ENCODE measurements at places on chromosomes 3 and 15.

- no peak for DNase-seq
Measured at GRCh38 chr15:45156744-45157455, 27.1 kb downstream of the DUOX1 start.

DNA sequence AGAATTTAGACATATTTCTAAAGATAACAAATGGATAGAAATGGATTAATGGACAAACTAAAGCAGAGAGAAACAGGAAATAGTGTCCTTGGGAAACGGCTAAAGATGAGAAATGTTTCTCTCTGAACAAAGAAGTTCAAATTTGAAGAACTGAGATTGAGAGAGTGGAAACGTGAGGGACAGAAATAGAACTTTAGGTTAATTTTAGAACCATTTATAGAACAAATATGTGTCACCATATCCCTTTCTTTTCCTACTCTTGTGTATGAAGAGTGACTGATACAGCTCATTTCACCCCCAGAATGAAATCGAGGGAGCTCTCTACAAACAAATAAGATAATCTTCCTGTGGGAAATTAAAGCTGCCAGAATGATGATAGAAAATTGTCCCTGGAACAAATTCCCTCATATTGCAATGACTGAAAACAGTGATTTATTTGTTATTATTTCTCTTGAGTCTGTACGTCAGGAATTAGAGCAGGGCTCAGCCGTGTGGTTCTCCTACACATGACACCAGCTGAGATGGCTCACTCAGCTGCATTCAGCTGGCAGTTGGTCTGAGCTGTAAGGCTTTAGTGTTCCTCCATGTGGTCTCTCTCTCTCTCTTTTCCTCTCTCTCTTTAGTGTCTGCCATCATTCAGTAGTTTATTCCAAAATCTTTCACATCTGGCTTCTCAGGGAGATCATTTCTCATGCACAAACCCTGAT lies 46.6 kb upstream of the ARPP21 start:
- DNase-seq, result no peak

- DNase-seq, result no peak
Measured at GRCh38 chr3:121863801-121864200, 28.8 kb downstream of the EAF2 start.

GRCh38 chr3:11143476-11143875 lies 10.8 kb upstream of the HRH1 start:
- DNase-seq, result no peak

DNA sequence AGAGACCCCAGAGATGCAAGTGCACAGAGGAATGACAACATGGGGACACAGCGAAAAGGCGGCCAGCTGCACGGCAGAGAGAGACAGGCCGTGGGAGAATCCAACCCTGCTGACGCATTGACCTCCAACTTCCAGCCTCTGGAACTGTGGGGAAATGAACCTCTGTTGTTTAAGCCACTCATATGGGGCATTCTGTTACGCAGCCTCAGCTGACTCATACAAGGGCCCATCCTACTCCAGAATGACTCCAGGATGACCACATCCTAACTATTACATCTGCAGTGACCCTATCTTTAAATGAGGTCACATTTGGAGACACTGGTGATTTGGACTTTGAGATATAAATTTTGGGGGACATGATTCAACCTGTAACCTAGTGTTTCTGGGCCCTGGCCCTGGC lies 44.0 kb downstream of the KLF15 start:
- DNase-seq, result no peak

- no peak for DNase-seq
Measured at GRCh38 chr15:25169318-25169717, 214.5 kb downstream of the SNRPN start.

GRCh38 chr3:49529567-49529966 lies 24.7 kb upstream of the BSN start:
- no peak for DNase-seq

DNA sequence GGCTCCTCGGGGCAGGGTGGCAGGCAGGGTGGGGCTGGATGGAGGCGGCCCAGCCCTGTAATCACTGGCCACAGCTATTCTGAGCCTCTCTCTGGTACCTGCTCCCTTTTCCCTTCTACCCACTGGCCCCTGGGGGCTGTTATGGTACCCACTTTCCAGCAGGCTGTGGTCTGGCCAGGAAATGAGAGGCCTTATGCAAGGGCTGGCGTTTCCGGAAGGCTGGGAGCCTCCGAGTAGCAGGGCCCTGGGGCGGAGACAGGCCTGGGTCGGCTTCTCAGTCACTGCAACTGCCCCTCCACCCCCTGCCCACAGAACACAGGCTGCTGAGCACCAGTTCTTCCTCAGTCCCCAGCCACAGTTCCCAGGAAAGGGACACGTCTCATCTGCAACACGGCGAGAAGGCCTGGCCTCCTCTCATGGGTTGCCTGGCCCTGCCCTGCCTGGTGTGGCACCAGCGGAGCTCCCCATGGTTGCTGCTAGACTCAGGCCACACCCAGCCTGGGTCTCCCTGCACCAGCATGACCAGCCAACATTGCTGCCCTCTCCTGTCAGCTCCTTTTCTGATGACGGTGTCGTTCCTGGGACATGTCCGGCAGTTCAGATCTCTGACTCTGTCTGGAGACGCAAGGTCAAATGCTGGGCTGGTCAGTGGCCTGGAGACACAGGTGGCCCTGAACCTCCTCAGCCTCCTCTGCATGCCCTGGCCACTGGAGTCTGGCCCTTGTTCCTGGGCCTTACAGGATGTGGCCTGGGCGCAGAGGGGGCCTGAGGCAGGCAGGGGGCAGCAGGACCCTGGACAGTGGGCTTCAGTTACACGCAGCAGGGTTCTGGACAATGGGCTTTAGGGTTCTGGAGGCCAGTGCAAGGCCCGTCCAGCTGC lies 6.5 kb downstream of the CHST13 start:
- DNase-seq, result no peak

DNA sequence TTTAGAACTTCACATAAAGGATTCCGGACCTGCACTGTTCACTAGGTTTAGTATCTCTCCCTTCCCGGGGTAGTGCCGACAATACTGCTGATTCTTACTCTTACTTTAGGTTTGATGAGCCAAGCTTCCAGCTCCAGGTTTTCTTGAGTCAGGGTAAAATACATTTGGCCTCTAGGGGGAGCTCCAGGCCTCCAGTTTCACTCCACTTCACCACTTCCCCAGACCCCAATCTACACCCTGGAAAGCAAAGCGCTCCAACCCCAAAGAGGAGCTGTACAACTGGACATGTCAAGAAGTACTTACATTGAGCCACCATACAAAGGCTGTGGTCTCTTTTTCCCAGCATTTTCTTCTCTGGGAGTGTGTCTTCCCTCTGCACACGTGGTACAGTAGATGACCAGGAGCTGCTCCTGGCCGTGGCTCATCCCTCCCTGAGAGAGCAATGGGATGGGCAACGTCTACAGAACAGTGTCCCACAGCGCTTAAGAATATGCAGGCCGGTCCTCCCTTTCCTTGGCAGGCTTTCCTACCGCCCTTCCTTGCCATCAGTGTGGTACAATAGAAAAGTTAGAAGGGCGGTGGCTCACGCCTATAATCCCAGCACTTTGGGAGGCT lies 93.9 kb upstream of the CCDC80 start:
- DNase-seq, result peak; percentile 71

- DNase-seq, result no peak
Measured at GRCh38 chr15:80455051-80455648, 51.0 kb downstream of the ARNT2 start.

DNA sequence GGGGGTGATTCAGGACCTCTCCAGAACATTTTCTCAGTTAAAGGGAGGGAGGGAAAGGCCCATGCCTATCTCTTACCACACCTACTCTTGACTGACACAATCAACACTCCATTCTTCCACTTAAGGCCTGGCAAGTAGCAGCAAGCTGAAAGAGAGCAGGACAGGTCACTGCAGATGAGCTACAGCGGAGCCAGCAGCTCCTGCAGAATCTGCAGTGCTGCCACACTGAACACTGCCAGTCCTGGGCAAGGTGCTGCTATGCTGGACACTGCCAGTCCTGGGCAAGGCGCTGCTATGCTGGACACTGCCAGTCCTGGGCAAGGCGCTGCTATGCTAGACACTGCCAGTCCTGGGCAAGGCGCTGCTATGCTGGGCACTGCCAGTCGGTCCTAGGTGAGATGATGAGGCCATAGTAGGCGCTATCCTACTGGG lies 143.7 kb downstream of the MYLK start:
- no peak for DNase-seq

DNA sequence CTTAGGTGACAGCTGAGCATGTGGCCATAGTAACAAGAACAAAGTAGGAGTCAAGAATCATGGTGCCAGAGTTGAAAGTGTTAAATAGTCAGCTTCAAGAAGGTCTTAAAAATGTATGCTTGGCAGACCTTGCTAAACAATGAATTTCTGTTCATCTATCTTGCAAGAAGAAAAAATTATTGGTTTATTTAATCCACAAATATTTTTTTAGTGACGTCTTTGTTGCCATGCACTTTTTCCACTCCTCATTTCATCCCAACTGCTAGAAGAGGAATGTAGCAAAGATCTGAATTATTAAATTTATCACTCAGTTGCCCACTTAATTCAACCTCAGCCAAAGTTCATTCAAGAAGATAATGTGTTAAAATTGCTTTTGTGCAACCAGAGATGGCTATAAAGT lies 3.2 kb upstream of the SLC4A7 start:
- DNase-seq, result no peak

DNA sequence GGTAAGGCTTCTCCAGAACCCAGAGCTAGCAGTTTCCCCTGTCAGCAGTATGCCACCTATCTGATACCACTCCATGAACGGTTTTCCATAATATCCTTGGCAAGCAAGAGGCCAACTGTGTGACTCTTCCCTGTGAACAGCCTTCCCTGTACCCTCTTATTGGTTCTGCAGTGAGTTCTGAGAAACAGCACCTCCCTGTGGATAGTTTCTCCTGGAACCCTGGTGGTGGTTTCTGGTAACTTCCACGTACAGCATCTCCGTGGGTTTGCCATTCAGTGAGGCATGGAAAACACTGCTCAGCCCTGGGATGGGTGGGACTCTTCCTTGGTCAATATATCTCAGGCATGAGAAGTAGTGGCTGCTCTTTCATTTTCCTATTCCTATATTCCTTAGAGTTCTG lies 19.4 kb upstream of the SERPINI2 start:
- DNase-seq, result no peak

DNA sequence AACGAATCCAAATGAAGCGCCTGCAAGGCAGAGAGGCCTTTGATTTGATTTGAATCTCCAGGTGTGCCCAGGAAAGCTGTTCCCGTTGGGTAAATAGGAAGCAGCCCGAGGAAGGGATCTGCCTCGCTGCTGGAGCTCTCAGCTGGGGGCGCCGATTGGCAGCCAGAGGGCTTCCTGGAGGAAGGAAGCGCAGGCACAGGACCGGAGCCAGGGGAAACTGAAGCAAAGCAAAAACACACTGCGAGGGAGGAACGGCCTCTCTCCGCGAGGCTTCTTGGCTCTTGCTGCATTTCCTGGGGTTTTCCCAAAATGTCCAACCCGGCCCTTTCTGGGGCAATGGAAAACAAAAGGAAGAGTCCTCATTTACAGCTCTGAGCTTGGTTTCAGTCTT lies 80.3 kb downstream of the TMEM266 start:
- no peak for DNase-seq

DNA sequence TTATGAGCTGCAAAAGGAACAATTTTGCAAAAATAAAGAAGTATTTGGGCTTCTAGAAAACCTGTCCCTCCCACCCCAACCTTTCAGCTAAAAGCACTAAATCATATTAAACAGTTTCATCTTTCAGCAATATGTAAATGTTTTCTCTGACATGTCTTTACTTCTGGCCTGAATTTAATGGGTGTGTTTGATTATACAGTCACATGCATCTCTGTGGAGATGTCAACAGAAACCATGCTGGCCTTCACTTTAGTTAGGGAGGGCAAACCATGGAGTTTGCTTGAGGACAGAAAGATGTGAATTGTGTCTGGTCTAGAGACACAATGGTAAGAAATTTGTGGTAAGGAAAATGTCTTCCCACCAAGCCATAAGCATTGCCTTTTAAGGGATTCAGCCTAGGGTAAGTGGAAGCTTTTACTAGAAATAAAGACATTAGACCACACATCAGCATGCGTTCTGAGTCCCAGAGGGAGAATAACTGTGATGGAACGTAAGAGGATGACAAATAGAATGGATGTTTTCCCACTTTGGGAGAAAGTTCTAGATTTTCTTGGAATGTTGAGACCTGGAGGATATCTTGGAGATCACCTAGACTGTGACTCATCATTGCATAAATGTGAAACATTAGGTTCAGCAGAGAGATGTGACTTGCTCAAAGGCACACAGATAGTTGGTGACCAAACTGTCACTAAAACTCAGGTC lies 68.9 kb downstream of the ST8SIA2 start:
- no peak for DNase-seq

DNA sequence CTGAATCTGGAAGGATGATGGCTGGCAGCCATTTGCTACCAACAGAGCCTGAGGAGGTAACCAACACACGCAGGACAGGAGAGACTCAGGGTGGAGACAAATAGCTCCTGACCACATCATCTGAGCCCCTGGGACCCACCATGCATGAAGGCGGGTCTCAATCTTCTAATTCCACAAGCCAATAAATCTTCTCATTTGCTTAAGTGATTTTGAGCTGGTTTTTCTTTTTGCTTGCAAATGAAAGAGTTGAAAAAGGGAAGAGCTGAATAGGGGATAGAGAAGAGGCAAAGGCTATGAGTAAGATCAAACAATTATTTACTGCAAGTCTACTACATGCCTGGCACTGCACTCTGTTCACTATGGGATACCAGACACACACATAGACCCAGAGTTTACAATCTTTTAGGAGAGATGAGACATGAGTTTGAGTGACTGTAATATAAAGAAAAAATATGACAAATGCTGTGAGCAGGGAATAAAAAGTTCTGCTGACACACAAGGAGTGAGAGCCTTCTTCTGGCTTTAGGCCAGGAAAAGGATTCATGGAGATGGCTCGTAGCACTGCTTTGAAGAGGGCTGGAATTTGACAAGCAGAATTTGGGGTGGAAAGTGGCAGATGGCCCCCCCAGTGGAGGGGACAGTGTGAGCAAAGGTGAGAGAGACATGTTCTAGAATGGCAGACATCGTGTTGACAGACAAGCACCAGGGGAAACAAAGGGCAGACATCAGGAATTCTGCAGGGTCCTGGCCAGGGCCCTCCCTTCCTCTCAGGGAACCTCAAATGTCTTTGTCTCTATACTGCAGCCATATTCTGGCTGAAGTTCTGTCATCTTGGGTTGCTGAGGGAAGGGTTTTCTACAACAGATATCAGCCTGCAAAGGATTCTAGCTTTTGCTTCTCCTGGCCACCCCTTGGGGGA lies 69.8 kb upstream of the WNT5A start:
- no peak for DNase-seq

DNA sequence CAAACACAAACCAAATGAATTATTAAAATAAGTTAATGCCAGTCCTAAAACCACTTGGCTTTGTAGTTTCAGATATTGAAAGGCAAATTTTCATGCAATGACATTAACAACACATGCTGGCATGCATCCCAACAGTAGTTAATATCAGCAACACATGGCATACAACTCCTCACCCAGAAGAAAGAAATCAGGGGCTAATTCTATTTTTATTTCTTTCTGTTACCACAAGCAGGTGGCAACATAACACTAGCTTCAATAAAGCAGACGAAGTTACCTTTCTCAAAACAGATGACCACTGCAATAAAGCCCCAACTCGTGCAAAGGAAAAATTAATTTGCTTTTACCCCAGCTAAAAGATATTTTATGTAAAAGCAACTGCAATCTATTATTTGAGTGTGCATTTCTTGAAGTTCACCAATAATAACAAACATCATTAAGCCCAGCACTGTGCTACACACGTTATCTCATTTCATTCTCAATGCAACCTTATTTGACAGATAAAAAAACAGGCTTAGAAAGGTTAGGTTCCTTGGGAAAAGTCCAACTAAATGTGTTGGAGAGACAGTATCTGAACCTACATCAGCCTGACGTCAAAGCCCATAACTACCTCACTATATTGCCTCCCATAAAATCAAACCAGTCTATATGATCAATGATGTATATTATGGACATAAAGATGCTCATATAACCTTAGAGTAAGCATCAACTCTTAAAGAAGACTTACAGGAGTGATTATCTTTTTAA lies 2.8 kb downstream of the TOP2B start:
- DNase-seq, result no peak

All from CD4-positive, alpha-beta T cell treated with Interleukin-6 at 100 ng/mL for 8 hours (primary cell).